ENCODE measurements at places on chromosomes 7 and 10. TPM values are rescaled to one million over a fixed set of nuclear protein-coding genes. Genes with fewer than 3 reads are reported as not detected.

ENKUR gene
- 0.72 TPM for total RNA-seq

HOXA1 gene
- total RNA-seq, result 18.8 TPM

- no peak for DNase-seq
Measured at GRCh38 chr10:70578371-70578947, 24.1 kb downstream of the PRF1 start.

CREB5 gene
- total RNA-seq, result 9.1 TPM

MMD2 gene
- not detected for total RNA-seq

DNA sequence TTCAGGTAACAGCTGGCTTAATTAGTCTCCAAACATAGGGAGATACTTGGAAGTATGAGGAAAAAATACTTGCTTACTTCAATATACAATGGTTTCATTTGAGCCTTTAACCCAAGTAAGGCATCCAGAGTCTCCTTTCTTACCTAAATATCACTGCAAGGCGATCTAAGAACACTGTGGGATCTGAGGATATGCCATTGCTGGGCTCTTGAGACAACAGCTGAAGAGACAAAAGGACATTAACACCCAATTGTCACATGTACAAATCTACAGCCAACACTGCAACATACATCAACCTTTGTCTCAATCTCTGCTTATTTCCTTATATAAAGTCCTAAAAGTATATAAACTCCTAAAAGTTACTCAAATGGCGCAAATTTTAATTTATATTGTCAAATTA, 44.4 kb downstream of the IRF5 start:
- DNase-seq, result no peak

- DNase-seq, result peak; percentile 7
Measured at GRCh38 chr10:43939939-43940820, 291.5 kb upstream of the ZNF32 start.

DNA sequence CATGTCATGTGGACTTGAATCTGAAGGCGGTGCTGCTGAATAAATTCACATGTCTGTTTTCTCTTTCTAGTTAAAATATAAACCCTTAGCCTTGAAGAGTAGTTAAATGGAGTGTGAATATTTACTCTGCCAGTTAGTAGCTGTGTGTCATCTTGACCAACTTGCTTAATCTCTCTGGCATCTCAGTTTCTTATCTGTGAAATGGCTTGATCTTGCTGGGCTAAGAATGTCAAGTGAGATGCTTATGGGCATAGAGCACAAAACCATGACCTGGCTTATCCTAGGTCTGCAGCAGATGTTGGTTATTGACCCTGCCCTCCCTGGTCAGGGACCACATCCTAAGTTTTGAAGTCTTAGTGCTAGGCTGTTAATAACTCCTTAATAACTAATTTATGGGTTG, 16.6 kb downstream of the ARID5B start:
- DNase-seq, result no peak

DNA sequence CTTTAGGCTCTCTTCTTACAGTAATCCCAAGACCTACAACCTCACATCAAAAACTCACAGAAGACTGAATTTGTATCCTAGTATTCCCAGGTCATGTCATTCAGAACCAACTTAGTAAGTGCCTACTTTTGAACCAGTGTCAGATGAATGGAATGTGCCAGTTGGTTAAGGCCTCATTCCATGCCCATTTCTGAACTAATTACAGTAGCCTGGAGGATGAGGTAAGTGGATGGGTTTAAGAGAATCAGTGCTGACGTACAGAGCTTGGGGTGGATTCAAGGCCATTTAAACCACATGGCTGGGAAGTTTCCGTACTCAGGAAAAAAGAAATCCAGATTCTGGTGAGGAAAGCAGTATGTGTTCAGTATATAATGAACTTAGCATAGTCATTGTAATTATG, 21.9 kb upstream of the FOXP2 start:
- no peak for DNase-seq

- peak; percentile 98 for DNase-seq
Measured at GRCh38 chr7:73742338-73742752, 3.7 kb upstream of the ABHD11 start.

- no peak for DNase-seq
Measured at GRCh38 chr7:4629287-4629895, 52.7 kb upstream of the FOXK1 start.

PVRIG gene
- total RNA-seq, result not detected

DNA sequence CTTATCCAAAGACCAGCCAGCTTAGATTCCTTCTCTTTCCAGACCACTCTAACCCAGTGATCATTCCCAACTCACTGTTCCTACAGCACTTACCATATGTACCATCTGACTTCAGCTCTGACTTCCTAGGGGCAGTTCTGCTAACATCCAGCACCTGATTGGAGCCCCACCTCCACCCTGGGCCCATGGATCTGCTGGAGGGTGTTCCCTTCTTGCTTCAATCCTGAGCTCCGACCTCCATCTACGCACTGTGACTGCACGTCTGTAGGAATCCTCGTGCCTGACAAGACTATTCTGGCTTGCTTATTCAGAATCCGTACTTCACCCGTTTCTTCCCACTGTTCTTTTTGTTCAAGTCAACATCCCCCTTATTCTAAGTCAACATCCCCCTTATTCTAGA, 57.6 kb downstream of the HIPK2 start:
- no peak for DNase-seq

All from Caco-2 (cell line).